Ovary (tissue), 10 donors: ENCODE measurements at places on chromosomes 2 and 18. TPM values are rescaled to one million over a fixed set of nuclear protein-coding genes. Genes with fewer than 3 reads are reported as not detected.

DNA sequence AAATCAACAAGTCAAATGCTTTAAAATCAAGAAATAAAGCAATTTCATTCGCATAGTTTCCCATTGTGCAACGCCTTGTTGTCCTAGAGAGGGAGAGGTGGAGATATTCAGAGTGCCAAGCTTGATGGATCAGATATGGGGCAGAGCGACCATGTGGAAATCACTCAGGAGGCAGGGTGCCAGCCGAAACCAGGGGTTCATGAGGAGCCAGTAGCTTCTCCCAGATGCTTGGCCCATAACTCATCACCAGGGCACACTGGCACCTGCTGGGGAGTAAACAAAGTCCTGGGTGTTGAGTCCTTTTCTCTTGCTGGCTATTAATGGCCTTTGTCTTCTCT, 53.0 kb upstream of the ASAP2 start:
- H3K36me3 ChIP-seq, result no peaks in the 10 kb centered on the region
- no peak overlapping the region for H3K4me3 ChIP-seq
- no peak overlapping the region for H3K27ac ChIP-seq
- H3K4me1 ChIP-seq, result no peaks in the 10 kb centered on the region
- H3K27me3 ChIP-seq, result no peaks in the 10 kb centered on the region

DNA sequence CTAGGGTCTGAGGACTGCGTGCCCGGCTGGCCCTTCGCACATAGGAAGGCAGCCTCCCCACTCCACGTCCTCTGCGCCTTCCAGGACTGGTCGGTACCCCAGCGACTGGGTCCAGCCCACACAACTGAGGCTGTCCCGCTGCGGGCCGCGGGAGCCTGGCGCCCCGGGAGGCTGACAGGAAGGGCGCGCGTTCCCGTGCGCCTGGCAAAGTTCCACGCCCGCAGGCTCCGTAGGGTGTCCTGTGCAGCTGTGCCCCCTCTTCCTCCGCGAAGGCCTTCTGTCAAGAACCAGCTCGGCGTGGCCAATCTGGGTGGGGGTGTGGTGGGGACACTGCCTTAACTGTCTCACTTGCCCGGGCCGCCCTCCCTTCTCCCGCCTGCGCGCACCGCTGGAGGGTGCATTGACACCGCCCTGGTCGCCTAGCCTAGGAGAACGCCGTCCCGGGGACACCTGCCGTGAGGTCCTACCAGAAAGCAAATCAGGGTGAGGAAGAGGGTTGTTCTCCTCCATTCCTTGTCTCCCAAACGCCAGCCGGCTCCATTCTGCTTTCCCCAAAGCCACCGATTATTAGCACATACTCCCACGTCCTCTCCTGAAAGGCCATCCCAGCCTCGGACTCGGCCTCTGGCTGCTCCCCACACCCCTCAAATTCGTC, 618 bp upstream of the LYPD1 start:
- no peaks in the 10 kb centered on the region for H3K27me3 ChIP-seq
- H3K36me3 ChIP-seq, result no peaks in the 10 kb centered on the region
- H3K4me1 ChIP-seq, result peaks cover 7% of the 10 kb centered on the region
- H3K4me3 ChIP-seq, result peak overlapping the region; percentile 26
- no peak overlapping the region for H3K27ac ChIP-seq

- no peak overlapping the region for H3K4me3 ChIP-seq
- H3K27me3 ChIP-seq, result no peaks in the 10 kb centered on the region
- peaks cover 12% of the 10 kb centered on the region for H3K4me1 ChIP-seq
These were observed 42.5 kb downstream of the FER1L5 start for GRCh38 chr2:96684883-96685576.

Gene SCG2
- total RNA-seq, result 2.6 TPM

Gene ITGA4
- 1.7 TPM for total RNA-seq
